ENCODE measurements at places on chromosomes 5 and 9. TPM values are rescaled to one million over a fixed set of nuclear protein-coding genes. Genes with fewer than 3 reads are reported as not detected.

- DNase-seq, result no peak
- no peak overlapping the region for H3K27ac ChIP-seq
- H3K36me3 ChIP-seq, result no peaks in the 10 kb centered on the region
- no peak overlapping the region for H3K4me3 ChIP-seq
- H3K4me1 ChIP-seq, result peaks cover 59% of the 10 kb centered on the region
These were observed 173.1 kb downstream of the SYK start for GRCh38 chr9:90974643-90975245.

- no peaks in the 10 kb centered on the region for H3K27me3 ChIP-seq
- H3K4me3 ChIP-seq, result no peak overlapping the region
- no peak for DNase-seq
These were observed 139.1 kb downstream of the TMEM38B start for GRCh38 chr9:105833271-105833975.

LRRC14B gene
- total RNA-seq, result not detected

MRPS2 gene
- total RNA-seq, result 21.3 TPM

FOXD4L5 gene
- not detected for total RNA-seq

- H3K36me3 ChIP-seq, result no peaks in the 10 kb centered on the region
- H3K4me3 ChIP-seq, result no peak overlapping the region
- no peaks in the 10 kb centered on the region for H3K4me1 ChIP-seq
- H3K27ac ChIP-seq, result no peak overlapping the region
- no peaks in the 10 kb centered on the region for H3K27me3 ChIP-seq
- no peak for DNase-seq
These were observed 192.7 kb upstream of the SGCD start for GRCh38 chr5:156134216-156134615.

DNA sequence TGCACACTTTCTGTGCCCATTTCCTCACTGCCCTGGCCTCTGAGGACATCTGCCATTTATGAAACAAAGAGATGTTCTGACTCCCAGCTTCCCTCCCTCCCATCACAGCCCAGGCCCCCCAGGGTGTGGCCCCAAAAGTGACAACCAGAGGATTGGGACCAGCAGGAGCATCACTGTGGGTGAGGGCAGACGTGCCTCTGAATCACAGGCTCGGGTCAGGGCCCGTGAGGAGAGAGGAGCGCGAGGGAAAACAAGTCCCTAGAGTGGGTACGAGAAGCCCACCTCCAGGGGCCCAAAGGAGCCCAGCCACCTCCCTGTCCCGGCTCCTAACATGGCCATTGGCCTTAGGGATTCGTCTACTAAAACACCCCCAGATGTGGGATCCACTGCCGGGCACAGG, 138.0 kb upstream of the FSTL4 start:
- H3K4me1 ChIP-seq, result no peaks in the 10 kb centered on the region
- no peak overlapping the region for H3K27ac ChIP-seq
- DNase-seq, result no peak
- H3K27me3 ChIP-seq, result no peaks in the 10 kb centered on the region

HACD4 gene
- total RNA-seq, result 5.2 TPM

GRCh38 chr5:159156426-159157238, 52.7 kb downstream of the RNF145 start:
- H3K4me3 ChIP-seq, result no peak overlapping the region
- no peaks in the 10 kb centered on the region for H3K27me3 ChIP-seq
- H3K36me3 ChIP-seq, result peaks cover 69% of the 10 kb centered on the region
- H3K27ac ChIP-seq, result no peak overlapping the region
- peak; percentile 73 for DNase-seq

TMEM252 gene
- total RNA-seq, result not detected

DNA sequence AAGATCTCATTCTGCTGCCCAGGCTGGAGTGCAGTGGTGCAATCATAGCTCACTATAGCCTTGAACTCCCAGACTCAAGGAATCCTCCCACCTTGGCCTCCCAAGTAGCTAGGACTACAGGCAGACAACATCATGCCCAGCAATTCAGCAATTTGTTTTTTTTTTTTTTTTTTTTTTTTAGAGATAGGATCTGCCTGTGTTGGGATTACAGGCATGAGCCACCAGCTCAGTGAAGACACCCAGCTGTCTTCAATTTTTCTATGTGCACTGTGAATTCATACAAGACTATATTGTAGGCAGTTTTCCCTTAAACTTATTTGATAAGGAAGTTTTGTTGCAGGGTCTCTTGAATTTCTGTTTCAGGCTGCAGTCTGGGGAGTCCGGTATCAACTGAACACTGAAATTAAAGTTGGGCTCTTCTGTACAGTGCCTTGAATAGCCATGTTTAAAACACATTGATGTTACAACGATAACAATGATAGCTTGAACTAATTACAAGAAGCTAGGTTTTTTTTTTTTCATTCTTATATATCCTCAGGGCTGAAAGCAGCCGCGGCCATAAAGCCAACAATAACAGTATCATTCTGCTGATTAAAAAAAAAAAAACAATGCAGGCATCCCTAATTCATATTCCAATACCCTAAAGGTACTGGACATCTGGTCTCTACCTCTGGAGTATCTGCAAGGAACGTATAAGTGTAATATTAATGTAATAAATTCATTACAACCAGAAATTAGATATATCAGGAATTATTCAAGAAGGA, 63.5 kb downstream of the MPDZ start:
- no peaks in the 10 kb centered on the region for H3K27me3 ChIP-seq
- no peak for DNase-seq
- no peak overlapping the region for H3K27ac ChIP-seq
- H3K36me3 ChIP-seq, result no peaks in the 10 kb centered on the region
- H3K4me1 ChIP-seq, result no peaks in the 10 kb centered on the region
- H3K4me3 ChIP-seq, result no peak overlapping the region

TOR4A gene
- 9.7 TPM for total RNA-seq

DNA sequence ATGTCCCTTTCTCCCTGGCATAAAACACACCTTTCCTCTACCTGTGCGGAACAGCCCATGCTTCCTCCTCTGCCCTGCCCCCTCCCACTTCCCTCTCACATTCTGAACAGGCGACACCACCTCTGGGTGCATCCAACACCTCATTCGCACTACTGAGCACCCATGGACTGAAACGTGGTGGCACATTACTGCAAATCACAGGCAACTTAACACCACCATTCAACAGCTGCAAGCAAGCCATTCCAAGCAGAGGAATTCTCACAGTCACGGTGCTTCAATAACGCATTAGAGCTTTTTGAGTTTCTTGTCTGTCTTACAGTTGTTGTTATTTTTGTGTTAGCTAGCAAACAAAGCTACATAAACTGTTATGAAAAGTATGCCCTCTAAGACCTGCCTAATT, 298.2 kb upstream of the TAS2R1 start:
- DNase-seq, result no peak
- H3K27ac ChIP-seq, result peak overlapping the region; percentile 76
- H3K36me3 ChIP-seq, result no peaks in the 10 kb centered on the region
- no peaks in the 10 kb centered on the region for H3K27me3 ChIP-seq
- H3K4me1 ChIP-seq, result peaks cover 34% of the 10 kb centered on the region

DNA sequence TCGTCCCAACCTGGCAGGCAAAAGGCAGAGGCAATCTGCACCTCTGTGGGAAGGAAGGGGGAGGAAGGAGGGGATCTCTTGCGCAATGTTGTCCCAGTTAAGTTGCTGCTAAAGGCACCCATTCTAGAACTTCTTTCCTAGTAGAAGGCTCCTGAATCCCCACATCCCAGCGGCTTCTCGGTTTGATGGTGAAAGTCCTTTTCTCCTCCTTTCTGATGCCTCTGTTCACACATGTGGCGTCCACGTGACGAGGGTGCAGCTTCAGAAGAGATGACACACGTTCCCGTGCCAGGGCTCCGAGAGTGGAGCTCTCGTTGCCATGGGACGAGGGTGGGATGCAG, 96.9 kb upstream of the FCN2 start:
- H3K4me1 ChIP-seq, result peaks cover 3% of the 10 kb centered on the region
- H3K27me3 ChIP-seq, result no peaks in the 10 kb centered on the region
- no peak overlapping the region for H3K4me3 ChIP-seq
- DNase-seq, result no peak
- peaks cover 70% of the 10 kb centered on the region for H3K36me3 ChIP-seq

GRCh38 chr9:107784235-107784958, 294.8 kb upstream of the KLF4 start:
- no peaks in the 10 kb centered on the region for H3K36me3 ChIP-seq
- H3K4me3 ChIP-seq, result no peak overlapping the region
- H3K27ac ChIP-seq, result no peak overlapping the region
- no peaks in the 10 kb centered on the region for H3K27me3 ChIP-seq
- no peaks in the 10 kb centered on the region for H3K4me1 ChIP-seq

TAF1L gene
- not detected for total RNA-seq

TBC1D13 gene
- 5.9 TPM for total RNA-seq

CD14 gene
- 10.3 TPM for total RNA-seq

DNA sequence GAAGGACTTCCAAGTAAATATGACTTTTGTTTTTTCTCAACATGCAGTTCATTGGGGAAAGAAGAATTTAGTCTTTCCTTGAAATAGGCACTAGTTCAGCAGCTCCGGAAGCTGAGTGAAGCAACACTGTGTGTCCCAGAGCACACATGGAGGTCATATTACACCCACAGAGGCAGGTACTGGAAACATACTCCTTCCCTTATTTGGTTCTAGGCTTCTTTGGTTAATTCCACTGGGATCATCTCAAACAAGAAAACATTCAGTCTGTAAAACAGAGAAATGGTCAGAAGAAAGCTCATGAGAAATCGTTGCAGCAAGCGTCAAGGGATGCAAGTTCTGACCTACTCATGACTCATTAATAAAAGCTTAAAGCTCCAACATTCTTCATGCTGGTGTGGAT, 175.1 kb upstream of the PCSK5 start:
- H3K4me1 ChIP-seq, result no peaks in the 10 kb centered on the region
- H3K4me3 ChIP-seq, result no peak overlapping the region
- no peaks in the 10 kb centered on the region for H3K27me3 ChIP-seq
- H3K36me3 ChIP-seq, result no peaks in the 10 kb centered on the region
- no peak overlapping the region for H3K27ac ChIP-seq

- H3K4me3 ChIP-seq, result no peak overlapping the region
- H3K27ac ChIP-seq, result no peak overlapping the region
These were observed 4.6 kb downstream of the SMC5 start for GRCh38 chr9:70263421-70263820.

GRCh38 chr9:125701351-125701750, 5.7 kb downstream of the MAPKAP1 start:
- H3K27me3 ChIP-seq, result no peaks in the 10 kb centered on the region
- H3K27ac ChIP-seq, result no peak overlapping the region
- H3K36me3 ChIP-seq, result peaks cover 6% of the 10 kb centered on the region
- DNase-seq, result no peak

GRCh38 chr5:143479394-143479793, 75.9 kb upstream of the NR3C1 start:
- no peaks in the 10 kb centered on the region for H3K4me1 ChIP-seq
- H3K27me3 ChIP-seq, result no peaks in the 10 kb centered on the region
- H3K4me3 ChIP-seq, result no peak overlapping the region
- no peak for DNase-seq
- H3K27ac ChIP-seq, result no peak overlapping the region

GRCh38 chr9:8160787-8161186, 361.2 kb upstream of the DMAC1 start:
- H3K4me3 ChIP-seq, result no peak overlapping the region
- no peak for DNase-seq
- no peaks in the 10 kb centered on the region for H3K36me3 ChIP-seq

DNA sequence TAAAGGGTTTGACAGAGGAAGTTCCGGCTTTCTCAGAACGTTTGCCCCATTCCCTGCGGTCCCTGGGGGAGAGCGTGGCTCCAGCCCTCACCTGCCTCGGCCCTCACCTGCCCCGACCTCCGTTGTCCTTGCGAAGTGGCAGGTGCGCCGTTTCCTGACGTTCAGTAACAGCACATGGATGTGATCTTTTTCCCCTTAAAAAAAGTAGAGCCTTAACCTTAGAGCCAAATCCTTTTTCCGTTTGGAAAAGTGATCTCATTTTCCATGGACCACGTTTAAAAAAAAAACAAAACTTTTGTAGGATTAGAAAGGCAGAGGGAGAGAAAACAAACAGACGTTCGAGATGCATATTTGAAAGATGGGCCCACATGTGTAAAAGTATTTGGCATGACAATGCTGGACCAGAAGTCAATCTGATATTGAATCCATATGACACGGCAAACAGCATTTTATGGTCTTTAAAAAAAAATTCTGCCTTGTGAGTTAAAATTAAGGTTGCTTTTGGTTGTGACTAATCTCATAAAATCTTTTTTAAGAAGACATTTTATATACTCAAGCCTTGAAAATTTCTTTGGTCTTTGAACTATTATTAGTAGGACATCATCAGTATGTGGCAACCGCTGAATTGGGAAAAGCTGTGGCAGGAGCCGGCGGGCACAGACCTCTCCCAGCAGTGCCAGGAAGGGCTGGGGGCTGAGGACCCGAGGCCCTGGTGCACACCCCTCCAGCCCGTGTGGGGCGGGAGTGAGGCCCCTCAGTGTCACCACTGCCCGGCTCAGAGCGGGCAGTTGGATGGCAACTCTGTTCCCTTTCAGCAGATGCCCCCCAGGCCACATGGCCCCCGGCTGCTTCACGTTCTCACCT, 42.5 kb upstream of the EXOC3 start:
- H3K4me3 ChIP-seq, result 0 out of 2 replicates have a peak overlapping the region, but pooled peaks have one; percentile 3
- peak overlapping the region; percentile 96 for H3K27ac ChIP-seq
- peak; percentile 82 for DNase-seq
- peaks cover 42% of the 10 kb centered on the region for H3K4me1 ChIP-seq
- H3K36me3 ChIP-seq, result peaks cover 23% of the 10 kb centered on the region
- no peaks in the 10 kb centered on the region for H3K27me3 ChIP-seq

DNA sequence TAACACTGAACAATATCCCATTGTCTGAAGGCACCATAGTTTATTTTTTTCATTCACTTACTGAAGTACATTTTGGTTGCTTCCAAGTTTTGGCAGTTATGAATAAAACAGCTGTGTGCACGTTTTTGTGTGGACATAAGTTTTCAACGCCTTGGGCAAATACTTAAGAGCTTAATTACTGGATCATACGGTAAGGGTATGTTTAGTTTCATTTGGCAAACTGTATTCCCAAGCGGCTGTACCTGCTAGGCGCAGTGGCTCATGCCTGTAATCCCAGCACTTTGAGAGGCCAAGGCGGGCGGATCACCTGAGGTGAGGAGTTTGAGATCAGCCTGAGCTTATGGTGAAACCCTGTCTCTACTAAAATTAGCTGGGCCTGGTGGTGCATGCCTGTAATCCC, 63.7 kb upstream of the FAM120A start:
- H3K27ac ChIP-seq, result no peak overlapping the region
- H3K36me3 ChIP-seq, result no peaks in the 10 kb centered on the region

TAS2R1 gene
- not detected for total RNA-seq

GRCh38 chr9:76357555-76357954, 36.7 kb downstream of the RFK start:
- no peak overlapping the region for H3K4me3 ChIP-seq
- DNase-seq, result no peak
- H3K36me3 ChIP-seq, result no peaks in the 10 kb centered on the region

MEIKIN gene
- total RNA-seq, result not detected

- peak overlapping the region; percentile 13 for H3K4me3 ChIP-seq
- DNase-seq, result peak; percentile 86
- peaks cover 61% of the 10 kb centered on the region for H3K36me3 ChIP-seq
- no peaks in the 10 kb centered on the region for H3K27me3 ChIP-seq
- H3K27ac ChIP-seq, result peak overlapping the region; percentile 85
These were observed 13.2 kb downstream of the TSC1 start for GRCh38 chr9:132931178-132931735.
